ENCODE measurements at places on chromosomes 7 and 10.

DNA sequence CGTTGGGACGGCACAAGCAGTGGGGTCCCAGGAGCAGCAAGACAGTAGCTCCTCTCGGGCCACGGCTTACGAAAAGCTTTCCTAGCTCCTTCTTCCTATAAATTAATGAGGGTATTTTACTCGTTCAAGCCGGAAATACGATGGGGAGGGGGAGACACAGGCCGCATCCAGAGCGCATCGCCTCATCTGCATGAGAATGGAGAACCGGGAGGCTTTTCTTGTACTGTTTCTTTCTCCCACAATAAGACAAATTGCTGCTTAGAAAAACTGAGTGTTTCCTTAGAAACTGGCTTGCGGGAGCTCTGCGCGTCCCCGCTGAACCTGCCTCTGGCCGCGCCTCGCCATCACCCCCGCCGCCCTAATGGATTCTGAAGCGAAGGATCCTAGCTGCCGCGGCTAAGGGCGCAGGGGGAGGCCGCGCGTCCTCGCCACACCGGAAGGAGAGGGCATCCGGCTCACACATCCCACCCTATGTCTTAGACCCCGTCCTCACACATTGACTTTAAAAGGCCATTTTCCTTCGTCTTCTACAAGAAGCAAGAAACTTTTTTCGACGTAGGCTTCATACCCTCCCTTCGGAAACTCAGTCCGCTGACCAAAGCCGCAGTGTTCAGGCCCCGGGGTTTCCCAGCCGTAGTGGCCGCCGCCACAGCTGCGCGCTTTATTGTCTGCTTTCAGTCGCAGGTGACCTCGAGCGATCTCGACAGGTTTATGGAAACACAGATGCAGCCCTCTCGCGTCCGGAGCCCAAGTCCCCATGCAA is 8.8 kb downstream of the NXPH1 start:
- DNase-seq: no peak

GRCh38 chr7:113628948-113629847 is 289.6 kb downstream of the PPP1R3A start:
- DNase-seq: peak; percentile 46

GRCh38 chr7:130942211-130942964 is 208.4 kb upstream of the KLF14 start:
- peak; percentile 96 for DNase-seq

DNA sequence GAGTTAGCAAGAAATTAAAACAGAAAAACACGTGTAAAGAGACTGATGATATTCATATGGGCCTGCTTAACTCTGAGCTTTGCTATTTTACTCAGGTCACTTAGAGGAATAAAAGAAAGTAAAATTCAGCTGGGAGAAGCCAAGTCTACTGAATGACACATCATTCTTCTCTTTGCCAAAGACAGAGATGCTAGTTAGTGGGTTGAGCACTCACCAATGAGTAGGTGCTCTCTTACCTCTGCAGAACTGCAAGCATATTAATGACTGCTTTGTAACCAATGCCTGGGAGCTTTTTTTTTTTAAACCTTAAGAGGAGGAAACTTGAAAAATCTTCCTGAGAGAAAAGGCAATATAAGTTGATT is 44.8 kb upstream of the BAMBI start:
- DNase-seq: no peak

GRCh38 chr10:15681076-15681475 is 38.6 kb downstream of the ITGA8 start:
- no peak for DNase-seq

DNA sequence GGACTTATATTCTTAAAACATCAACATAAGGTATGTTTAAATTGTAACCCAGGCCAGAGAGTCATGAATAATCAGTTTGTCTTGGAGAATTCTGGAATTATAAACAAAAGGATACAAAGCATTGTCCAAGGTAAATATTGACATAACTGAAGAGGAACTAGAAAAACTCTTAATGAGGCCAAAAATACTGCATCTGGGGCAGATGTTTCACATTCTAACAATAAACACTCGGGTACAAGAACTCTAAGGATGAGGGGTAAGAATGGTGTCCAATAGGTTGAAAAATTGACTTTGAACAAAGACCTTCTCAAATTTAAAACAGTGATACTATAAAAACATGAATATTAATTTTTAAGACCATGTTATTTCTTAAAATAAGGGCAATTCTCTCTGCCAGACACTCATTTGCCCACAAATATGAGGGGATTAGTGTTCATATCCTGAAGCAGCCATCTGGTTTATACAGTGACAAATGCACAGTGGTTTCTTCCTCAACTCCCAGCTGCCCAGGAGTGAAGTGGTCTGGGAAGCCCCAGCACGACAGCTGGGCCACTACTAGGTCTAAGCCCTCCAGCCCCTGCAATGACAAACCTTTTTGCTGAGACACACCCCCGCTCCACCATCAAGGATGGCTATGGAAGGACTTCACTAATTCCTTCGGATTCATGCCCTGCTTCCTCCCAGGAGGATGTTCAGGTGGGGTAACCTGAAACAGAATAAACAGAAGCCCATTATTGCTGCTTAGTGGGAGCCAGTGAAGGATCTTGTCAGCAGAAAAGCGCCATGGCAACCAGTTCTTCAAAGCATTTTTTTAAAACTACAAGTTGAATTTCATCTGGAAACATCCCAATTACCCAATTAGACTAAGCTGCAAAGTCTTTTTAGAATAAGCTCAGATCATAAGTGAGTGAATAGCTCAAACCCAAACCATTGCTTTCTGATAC is 107.5 kb upstream of the ARID5B start:
- peak; percentile 65 for DNase-seq

DNA sequence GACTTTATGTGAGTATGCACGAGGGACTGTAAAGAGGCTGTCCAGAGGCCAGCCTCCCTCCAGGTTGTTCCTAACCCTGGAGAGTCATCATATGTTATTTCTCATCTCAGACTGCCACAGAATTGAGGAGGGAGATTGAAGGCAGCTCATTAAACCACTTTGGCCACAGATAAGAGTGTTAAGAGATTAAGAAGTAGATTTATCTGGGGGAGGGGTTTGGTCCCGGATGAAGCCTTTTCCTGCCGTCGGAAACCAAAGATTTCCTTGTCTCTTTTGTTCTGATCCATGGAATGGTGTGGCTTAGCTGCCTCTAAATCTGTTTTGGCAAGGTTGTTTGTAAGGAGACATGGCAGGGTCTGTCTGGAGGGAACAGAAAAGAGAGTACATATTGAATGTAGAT is 338.8 kb downstream of the AUTS2 start:
- DNase-seq: no peak

- DNase-seq: peak; percentile 76
These were observed 7.9 kb downstream of the NUDT13 start for GRCh38 chr10:73117976-73118743.

DNA sequence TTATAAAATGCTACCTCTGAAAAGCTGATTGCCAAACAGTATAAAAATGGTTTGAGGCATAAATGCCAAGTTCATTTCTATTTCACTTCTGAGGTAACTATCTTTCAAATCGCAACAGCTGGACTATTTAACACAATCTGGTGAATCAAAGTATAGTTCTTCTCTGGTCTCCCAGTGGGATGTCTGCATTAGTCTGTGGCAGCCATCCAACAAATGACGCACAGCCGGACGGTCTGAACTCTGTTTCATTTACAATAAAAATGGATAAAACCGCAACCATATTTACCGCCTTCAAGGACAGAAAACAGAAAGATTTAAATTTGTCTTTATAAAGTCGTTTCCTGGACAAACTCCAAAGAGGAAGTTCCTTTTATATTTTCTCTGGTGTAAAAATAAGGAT is 41.9 kb downstream of the ENO4 start:
- peak; percentile 90 for DNase-seq

- DNase-seq: no peak
These were observed 6.0 kb downstream of the LDB1 start for GRCh38 chr10:102113956-102114857.

GRCh38 chr7:48742079-48742798 is 182.1 kb upstream of the CDC14C start:
- no peak for DNase-seq

DNA sequence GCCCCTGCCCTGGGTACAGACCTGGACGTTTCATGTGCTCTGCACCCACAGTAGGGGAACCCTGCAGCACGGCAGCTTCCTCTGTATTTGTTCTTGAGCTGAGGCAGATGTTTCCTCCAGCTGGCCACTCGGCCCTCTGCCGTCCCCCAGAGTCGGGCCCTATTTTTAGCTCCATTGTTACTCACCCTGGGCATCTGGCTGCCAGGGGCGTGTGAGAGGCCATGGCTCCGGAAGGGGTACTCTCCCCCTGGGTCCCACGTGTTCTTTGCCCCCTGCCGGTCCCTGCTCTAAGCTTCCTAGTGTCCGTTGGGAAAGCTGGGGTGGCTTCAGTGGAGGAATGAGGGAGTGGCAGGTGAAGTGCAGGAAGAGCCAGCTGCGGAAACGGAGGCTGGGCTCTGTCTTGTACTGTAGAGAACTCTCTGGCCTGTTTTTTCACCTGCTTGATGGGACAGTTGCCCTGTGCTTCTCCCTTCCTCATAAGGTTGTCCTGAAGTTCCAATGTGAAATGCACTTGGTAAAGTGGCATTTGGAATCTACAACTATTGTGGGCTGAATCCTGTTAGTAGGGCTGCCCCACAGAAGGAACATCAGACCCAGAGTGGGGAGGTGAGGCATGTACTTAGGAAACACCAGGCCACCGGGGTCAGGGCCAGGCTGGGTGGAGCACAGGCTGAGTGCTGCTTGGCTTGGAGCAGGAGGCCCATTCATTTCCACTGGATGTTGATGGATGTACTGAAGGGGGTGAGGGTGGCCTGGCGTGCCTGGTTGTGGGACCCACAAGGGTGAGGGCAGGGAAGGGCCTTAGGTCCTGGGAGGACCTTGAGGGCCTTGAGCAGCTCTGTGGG is 30.6 kb downstream of the PALD1 start:
- no peak for DNase-seq

- DNase-seq: no peak
These were observed 51.8 kb upstream of the AGR3 start for GRCh38 chr7:16933296-16934279.

GRCh38 chr10:110081911-110082310 is 74.1 kb downstream of the ADD3 start:
- DNase-seq: peak; percentile 60

GRCh38 chr7:138898255-138898654 is 82.9 kb downstream of the KIAA1549 start:
- no peak for DNase-seq

- no peak for DNase-seq
These were observed 42.4 kb upstream of the ABCB4 start for GRCh38 chr7:87517891-87518290.
